ENCODE measurements at places on chromosomes 5 and 9.

GRCh38 chr5:95628933-95629332 lies 9.0 kb downstream of the GPR150 start:
- no peak for DNase-seq

DNA sequence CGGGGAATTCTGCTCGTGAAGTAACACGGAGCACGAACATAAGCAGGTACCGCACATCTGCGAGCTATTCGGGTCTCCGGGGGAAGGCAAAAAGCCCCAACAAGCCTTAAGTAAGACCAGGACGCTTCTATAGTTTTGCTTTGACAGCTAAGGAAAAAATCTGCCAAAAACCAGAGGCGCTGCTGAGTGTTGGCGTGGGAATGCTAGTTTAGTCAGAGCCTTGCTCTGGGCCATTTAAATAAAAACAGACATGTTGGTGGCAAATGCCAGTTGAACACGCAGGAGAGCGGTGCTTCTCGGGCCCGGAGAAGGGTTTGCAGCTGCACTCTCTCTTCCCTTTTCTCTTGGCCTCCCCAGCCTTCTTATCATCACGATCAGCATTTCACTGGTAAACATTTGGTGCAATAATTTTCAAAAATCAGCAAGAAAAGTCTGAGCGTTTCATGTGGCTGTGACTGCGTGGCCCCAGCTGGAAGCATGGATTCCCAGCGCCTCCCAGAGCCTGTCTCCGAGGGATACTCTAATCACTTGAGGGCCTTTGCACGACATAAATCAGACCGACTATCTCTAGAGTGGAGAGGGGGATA lies 6.4 kb upstream of the NOTCH1 start:
- no peak for DNase-seq

DNA sequence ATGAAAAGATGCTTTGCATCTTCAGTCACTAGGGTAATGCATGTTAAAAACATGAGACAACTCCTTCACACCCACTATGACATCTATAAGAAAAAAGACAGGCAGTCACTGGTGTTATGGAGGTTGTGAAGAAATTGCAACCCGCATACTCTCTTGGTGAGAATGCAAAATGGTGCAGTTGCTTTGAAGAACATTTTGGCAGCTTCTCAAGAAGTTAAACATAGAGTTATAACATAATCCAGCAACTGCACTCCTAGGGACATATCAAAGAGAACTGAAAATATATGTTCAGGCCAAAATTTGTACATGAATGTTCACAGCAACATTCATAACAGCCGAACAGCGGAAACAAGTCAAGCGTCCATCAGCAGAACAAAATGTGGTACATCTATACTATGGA lies 46.3 kb upstream of the TBC1D9B start:
- no peak for DNase-seq

- DNase-seq, result no peak
These were observed 902 bp downstream of the BDP1 start for GRCh38 chr5:71456362-71456743.

- DNase-seq, result no peak
These were observed 1.8 kb downstream of the LPCAT1 start for GRCh38 chr5:1521671-1522600.

DNA sequence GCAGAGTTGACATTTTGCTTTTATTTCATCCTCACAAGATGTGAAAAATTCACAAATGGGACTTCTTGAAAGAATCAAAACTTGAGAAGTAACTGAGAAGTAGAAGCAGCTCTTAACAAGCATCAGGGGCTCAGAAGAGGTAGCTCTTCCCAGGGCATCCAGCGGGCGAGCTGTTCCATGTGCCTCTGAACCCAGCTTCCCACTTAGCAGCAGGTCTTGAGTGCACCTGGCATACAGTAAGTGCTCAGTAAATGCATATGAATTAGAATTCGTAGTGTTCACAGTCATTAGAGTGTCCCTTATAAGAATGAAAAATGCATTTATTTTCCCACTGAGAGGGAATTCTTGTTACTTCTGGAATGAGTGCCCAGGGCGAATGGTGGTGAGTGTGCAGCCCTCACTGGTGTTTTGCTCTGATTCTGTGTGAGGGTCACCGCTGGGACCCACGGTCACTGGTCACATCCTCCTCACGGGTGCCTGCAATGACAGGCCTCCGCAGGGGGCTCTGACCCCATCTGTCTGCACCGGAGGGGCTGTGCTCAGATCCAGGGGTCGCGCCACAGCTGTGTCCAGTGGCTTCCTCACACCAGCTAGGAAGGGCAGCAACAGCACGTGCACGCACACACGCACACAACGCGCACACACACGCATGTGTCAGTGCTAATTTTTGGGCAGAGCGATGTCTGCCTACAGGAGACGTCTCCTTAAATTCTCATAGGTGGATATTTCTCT lies 26.9 kb downstream of the EXOC3 start:
- DNase-seq, result no peak

DNA sequence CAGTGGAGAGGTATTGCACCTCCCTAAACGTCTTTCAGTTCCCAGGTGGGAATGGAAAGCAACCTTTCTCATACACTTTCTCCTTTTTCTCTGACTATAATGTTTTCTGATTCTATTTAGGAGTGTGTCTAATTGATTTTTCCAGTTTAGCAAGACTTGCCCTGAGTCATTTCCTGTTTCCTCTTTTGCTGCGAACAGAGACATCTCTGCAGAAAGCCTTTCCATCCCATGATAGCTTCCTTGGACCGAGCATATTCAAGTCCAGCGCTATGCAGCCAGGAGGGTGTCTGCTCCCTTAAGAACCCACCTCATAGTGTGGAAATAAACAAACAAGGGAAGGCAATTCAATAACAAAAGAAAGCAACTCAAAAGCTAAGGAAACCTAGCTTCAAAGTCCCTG lies 60.0 kb upstream of the CDH6 start:
- no peak for DNase-seq

DNA sequence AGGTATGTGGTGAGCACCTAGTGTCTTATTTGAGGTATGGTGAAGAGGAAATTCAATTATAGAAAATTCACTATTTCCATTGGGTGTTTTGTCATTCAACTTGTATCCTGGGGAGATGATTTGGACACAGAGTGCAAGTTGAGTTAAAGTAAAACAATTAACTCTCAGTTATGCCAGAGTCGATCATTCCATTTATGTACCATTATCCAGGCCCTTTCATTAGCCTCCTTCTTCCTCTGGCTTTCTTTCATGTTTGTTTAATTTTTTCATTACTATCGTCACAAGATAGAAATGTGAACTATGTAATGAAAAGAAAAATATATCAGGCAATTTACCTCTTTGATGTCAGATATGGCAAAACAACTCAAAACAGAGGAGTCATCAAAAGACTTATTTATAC lies 1347.2 kb upstream of the NUDT12 start:
- DNase-seq, result no peak

DNA sequence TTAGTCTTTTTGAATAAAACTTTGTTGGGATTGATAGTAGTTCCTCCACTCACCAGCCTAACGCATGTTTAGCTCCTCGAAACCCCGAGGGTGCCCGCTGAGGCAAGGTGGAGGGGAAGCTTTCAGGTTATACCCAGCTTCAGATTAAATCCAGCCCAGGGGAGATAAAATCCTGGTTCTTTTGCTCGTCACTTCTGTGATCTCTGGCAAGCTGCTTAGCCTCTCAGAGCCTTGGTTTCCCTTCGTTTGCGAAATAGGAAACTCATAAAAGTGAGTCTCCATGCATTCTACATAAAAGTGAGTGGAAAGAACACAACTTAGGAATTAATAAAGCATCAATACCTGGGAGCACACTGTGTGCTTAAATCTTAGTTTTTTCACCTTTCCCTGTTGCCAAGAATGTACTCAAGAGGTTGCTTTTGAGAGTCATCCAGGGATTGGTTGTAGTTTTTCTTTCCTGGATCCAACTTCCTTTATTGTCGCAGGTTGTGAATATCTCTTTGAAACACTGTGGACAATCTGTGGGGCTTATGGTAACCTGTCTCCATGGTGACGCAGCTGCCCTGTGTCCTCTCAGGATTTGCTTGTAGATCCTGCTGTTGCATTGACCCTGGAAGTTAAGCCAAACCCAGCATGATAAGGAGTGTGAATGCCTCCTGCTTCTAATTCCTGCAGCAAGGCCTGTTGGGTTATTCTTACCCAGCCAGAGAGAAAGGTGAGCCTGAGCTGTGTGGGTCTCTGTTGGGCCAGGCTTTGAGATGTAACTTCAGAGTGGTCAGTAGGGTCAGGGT lies 2.0 kb downstream of the GALNT12 start:
- no peak for DNase-seq

Data from activated CD4-positive, alpha-beta T cell treated with anti-CD3 and anti-CD28 coated beads, Interleukin-2, amount 10 ng/mL, durations not matched to agents 7 days and 5 days (primary cell).